ENCODE measurements at places on chromosomes 2 and 18.
A peak's percentile ranks its signal among the peaks of the same experiment; 100 is the strongest.

GRCh38 chr2:239002954-239003623 lies 155.2 kb downstream of the TWIST2 start:
- peak; percentile 35 for DNase-seq

GRCh38 chr18:44927127-44927849 lies 246.6 kb downstream of the SETBP1 start:
- no peak for DNase-seq

DNA sequence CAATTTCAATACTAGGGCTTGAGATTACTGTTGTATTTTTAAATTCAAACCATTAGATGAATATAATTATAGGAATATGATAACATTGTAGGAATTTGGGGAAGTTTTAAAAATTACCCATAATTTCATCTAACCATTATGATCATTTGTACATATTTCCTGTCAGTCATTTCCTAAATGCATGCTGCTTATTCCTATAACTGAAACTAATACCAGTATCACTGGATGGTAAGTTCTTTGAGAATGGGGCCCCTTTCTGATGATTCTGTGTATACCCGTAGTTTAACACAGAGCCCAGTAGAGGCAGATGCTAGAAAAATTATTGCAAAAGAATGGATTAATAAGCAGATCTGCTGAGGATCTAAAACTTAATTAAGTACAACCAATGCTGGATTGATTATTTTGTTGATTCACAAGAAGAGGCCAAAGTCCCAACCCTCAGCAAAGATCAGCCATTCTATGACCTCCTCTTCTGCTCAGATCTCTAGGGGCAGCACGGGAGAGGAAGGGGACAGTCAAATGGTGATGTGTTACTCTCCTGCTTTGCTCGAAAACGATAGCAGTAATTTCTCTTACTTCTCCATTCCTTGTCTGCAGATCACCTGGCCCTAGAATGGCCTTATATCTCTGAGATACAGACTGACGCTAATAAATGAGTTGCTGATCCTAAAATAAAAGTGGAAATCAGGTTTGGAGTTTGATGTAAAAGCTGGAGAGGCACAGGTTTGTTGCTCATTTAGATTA lies 69.5 kb upstream of the PELI1 start:
- no peak for DNase-seq

DNA sequence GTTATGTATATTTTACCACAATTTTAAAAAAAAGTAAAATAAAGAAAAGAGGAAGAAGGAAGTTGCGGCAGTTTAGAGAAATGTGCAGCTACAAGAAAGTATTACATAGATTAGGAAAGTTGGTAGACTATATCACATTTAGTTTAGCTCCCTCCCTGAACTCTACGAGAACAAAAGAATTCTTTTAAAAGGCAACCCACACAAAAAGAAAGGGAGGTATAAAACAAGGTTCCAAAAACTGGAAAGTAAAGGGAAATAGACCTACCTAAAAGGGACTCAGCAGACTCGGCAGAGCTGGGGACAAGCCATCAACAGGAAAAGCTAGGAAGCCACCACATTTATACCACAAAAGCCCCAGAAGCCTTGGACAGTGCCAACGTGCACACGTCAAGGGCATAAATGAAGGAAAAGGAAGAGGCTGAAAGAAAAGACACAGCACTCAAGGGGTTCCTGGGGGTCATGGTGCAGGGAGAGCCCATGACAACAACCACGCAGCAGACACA lies 9.1 kb downstream of the TMEM127 start:
- DNase-seq, result no peak

DNA sequence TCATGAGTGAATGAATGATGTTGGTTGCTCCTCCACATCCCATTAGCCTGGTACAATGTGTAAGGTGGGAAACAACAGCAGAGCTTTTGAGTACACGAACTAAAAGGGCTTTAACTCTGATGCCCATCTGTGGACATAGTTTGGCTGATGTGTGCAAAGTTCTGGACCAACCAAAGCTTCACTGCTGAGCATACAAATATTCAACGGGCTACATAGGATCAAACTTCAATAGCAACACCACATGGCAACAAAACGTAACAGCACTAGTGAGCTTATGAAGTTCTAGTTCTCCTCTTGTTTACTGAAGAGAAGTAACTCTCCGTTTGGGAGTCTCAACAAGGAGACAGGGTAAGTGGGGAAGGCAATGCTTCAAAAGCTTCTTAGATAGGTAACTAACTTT lies 20.4 kb downstream of the STAM2 start:
- DNase-seq, result no peak

DNA sequence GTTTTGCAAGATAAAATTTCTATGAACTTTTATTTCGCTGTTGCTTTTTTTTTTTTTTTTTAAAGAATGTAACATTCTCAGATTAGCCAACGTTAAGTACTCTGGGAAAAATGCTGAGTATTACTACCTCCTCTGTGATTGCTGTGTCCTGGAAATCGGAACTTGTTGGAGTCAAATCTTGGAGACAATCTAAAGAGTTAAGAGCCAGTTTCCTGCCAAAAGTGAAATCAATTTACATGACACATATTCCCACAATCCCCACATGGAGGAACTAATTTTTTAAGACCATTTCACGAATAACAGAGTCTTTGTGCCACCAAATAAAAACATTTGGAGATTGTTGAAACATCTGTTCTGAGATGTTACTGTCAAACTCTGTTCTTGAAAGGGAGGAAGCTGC lies 127.8 kb downstream of the MEP1B start:
- no peak for DNase-seq

DNA sequence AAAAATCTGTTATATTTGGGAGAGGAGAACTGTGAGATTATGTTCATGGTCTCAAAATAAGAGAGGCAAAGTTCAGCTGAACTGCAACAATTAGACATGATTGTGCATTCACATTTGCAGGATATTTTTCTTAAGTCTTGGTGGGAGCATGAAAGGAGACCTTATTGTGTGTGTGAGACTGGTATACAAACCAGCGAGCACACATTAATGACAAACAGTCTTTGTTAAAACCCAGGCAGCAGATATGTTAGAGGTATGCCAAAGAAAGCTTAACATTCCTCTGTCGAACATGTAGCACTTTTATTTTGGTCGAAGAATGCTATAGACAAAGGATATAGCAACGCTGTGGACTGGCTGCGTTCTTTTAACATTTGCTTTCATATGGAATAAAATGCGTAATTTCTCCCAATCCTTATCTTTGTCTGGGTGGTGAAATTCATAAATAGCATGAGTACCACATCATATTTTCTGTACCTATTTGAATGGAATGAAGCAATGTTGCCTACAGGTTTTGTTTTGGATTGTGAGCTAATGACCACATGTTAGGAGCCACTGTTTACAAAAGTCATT lies 88.4 kb downstream of the ICOS start:
- DNase-seq, result no peak

DNA sequence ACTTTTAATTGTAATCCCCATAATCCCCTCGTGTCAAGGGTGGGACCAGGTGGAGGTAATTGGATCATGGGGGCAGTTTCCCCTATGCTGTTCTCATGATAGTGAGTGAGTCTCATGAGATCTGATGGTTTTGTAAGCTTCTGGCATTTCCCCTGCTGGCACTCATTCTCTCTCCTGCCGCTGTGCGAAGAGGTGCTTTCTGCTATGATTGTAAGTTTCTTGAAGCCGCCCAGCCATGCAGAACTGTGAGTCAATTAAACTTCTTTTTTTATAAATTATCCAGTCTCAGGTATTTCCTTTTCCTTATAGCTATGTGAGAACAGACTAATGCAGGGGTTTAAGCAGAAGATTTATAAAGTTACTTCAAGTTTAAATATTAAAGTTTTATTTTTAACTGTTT lies 655.2 kb downstream of the EPHA4 start:
- DNase-seq, result no peak

Data from H7 (cell line).